Osteoblast (primary cell): ENCODE measurements at places on chromosomes 13 and 19. TPM values are rescaled to one million over a fixed set of nuclear protein-coding genes. Genes with fewer than 3 reads are reported as not detected.

DNA sequence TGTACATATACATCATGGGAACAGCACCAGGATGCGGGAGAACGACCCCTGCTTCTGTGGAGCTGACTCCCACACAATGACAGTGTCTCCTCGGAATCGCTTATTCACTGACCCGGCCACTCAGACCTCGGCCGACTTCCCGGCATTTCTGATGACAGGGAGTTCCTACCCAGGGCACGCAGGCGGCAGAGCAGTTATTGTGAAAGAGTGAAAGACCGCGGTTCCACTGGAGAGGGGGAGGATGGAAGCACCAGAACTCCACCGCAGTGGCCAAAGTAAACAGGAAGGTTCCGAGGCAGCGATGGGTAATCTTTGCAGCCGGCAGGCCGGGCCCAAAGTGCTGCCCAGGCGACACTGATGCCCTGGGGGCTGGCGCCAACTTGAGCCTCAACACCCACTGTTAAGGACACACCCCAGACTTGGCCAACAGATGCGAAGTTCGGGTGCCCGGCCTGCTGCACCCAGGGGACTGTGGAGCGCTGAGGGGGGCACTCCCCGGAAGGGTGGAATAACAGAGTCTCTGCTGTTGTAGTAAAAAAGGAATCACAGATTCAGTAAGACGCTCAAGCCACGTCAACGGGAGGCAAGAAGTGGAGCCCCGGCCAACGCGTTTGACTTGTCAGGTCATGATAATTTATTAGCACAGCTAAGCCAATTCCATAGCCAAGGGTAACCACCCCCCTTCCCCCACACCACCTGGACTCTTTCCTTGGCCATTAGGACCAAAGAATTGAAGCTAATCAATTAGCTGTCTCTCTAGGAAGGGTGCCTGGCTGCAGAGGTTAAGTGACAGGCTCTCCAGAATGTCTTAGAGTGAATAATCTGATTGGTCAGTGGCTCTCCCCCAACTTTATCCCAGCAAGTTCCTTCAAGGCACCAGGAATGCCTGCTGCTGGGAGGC is 5.8 kb downstream of the MLLT1 start:
- peak; percentile 99 for DNase-seq

DNA sequence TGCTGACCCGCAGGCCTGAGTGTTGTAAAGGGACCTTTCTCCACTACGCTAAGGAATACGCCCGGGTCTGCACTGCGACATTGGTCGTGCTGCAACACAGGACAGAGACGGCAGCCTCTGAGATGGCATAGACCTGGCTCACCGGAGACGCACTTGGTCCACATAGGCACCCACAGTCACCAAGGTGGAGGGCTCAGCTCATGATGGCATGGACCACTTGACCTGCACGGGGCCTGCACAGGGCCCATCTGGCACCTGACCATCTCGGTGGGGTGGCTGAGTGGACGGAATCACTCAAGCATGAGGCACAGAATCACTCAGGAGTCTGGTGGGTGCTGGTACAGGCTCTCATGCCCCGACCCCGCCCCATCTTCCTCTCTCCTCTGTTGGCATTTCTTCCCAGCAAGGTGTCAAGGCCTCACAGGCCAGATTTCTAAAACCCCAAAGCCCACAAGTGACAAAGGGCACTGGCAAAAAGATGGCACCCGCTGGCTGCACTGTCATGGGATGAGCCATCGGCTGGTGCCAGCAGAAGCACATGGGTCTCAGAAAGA is 45.9 kb downstream of the TSHZ3 start:
- no peak for DNase-seq

ATXN8OS gene
- total RNA-seq: not detected in 2 replicates

- DNase-seq: no peak
Observed at GRCh38 chr19:46629546-46630025, 4.7 kb upstream of the PTGIR start.

GRCh38 chr13:37417060-37417441 is 181.5 kb downstream of the POSTN start:
- peak; percentile 65 for DNase-seq

ZNF560 gene
- total RNA-seq: 0.29 and 0.36 TPM in 2 replicates

VSTM1 gene
- not detected in 2 replicates for total RNA-seq

- no peak for DNase-seq
Observed at GRCh38 chr13:51599444-51600176, 15.3 kb downstream of the WDFY2 start.

DNA sequence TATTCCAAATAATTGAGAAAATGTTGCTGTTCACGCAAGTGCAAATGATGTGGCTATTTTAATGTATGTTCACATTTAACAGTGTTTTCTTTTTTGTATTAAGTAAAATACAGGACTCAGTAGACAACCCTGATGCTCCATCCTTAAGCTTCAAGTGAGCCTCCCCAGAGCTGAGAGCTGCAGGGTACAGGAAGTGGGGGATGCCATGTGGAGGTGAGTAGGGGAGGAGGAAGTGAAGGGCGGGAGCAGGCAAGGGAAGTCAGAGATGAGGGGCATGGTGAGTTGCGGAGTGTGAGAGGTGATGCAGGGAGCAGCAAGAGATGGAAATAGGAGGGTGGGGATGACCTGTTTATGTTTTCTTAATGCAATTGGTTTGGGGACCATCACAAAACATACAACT is 711.0 kb downstream of the UQCRFS1 start:
- DNase-seq: no peak

REEP6 gene
- total RNA-seq: 1.2 and 1.8 TPM in 2 replicates

DNA sequence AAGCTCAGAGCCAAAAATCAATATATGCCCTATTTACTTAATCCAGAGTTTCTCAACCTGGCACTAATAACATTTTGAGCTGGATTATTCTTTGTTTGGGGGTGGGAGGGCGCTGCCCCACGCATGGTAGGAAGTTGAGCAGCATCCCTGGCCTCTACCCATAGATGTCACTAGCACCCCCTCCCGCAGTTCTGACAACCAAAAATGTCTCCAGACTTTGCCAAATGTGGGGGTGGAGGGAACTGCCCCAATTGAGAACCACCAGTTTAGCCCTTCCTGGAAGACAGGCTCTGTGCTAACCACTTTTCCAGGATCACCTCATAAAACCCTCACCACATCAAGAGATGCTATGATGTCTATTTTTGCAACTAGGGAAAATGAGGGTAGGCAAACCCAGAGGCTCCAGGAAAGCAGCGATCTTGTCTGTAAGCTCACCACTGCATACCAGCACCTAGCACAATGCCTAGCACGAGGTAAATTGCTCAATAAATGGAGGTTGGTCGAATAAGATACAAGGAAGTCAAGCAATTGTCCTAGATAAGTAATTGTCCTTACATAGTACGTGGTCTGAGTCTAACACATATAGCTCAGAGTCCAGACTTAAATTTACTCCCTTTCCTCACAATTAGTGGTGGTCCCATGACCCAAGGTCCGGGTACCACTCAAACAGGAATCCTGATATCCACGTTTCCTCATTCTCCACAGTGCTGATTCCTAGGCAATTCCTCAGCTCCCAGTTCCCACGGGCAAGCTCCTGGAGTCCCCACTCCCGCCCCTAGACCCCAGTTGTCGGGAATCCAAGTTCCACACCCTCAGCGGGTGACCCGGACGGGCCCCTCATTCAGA is 892 bp downstream of the TRIR start:
- peak; percentile 98 for DNase-seq

PDX1 gene
- total RNA-seq: not detected in 2 replicates

DNA sequence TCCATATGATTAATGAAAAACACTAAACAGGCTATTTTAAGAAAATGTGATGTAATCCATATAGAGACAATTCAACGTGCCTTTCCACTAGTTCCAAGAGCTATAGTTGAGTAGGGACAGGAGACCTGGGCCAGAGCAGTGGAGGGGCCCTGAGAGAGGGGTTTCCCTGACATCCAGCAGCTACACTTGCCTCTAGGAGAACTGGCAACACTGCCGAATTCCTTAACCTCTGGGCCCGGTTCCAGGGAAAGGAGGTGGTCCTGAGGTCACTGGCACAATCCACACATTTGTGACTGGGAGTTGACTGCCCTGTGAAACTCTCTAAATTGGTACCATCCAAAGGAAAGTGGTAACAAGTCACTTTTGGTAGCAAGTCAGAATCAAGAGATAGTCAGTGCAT is 264.4 kb downstream of the DCLK1 start:
- DNase-seq: no peak

GRCh38 chr19:5048091-5048726 is 79.3 kb downstream of the KDM4B start:
- peak; percentile 100 for DNase-seq

DNA sequence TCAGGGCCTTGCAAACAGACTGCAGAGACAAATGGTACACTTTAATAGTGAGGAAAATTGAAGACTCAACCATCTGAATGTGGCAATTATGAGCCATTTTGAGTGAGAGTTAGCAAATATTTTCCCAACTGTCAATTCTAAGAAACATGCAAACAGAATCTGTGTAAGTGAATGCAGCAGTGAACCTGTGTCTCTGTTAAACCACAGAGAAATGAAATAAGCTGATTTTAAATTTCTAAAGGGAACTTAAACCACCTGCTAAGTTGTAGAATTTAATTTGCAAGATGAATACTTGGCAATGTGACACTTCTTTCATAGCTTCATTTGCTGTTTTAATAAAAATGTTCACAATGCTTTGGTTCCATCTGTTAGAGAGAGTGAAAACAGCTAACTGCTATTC is 42.0 kb upstream of the TDRD3 start:
- no peak for DNase-seq

REXO1 gene
- 8.5 and 9.4 TPM in 2 replicates for total RNA-seq

DNA sequence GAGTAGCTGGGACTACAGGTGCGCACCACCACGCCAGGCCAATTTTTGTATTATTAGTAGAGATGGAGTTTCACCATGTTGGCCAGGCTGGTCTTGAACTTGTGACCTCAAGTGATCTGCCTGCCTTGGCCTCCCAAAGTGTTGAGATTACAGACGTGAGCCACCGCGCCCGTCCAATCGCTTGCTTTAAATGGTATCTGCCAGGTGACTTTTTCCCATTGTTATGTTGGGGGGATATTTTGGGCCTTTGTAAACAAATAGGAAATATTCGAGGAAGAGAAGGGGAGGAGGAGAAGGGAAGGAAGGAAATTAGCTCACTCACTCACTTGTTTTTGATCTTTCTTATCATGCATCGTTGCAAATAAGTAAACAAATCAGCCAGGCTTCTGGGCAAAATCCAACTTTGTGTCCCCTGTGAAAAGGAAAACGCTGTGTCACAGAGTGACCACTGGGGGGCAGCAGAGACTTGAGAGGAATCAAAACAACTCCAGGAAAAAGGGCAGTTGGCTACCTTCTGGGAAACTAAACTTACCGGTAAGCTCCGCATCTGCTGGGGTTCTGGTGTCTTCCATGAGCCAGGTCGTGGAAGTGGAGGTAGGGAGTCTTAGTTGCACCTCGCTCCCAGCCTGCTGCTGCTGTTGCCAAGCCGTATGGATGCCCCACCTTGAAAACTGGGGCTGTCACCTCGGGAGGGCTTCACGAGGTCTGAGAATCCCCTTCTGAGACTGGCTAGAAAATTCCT is 9.3 kb upstream of the RANBP3 start:
- DNase-seq: peak; percentile 96

DNA sequence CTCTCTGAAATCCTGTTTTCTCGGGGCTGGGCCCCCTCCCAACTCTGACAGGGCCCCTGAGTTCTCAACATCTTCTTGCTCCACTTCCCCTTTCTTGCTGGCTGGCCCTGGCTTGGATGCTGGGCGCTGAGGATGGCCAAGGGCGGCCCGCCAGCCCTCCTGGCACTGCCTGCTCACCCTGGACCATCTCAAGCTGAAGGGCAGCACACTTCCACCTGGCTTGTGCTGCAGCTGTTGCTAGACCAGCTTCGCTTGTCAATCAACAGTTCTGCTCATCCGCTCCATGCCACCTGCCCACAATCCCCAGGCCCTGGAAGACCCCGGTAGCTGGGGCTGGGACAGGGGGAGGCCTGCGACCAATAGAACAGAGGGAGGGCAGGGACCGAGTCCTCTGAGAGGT is 6.9 kb upstream of the GMIP start:
- DNase-seq: no peak

DNA sequence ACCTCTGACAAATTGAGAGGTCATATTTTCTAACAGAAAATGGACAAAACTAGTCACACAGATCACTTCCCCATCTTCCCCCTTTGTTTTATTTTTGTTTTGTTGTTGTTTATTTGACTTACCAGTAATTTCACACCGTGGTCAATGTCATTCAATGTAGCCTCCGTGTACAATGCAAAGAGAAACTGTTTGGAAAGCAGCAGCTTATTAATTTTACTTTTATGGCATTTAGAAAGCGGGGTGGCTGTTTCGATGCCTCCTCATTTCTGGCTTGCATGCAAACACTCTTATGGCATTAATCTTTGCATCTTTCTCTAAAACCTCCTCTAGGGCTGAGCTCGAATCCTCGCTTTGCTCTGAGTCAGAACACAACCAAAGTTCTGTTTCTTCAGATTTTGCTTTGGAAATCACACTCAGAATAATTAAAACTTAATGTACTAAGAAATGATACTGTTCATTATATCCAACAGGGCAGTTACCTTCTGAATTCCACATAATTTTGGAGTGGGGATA is 77.0 kb downstream of the ZNF536 start:
- no peak for DNase-seq

- DNase-seq: no peak
Observed at GRCh38 chr13:19817510-19818158, 34.9 kb upstream of the PSPC1 start.

FRY gene
- 8.3 and 12.3 TPM in 2 replicates for total RNA-seq

SLC7A9 gene
- under 0.01 and 0.59 TPM in 2 replicates for total RNA-seq

GRCh38 chr13:73952648-73953047 is 181.6 kb downstream of the KLF12 start:
- DNase-seq: no peak

DNA sequence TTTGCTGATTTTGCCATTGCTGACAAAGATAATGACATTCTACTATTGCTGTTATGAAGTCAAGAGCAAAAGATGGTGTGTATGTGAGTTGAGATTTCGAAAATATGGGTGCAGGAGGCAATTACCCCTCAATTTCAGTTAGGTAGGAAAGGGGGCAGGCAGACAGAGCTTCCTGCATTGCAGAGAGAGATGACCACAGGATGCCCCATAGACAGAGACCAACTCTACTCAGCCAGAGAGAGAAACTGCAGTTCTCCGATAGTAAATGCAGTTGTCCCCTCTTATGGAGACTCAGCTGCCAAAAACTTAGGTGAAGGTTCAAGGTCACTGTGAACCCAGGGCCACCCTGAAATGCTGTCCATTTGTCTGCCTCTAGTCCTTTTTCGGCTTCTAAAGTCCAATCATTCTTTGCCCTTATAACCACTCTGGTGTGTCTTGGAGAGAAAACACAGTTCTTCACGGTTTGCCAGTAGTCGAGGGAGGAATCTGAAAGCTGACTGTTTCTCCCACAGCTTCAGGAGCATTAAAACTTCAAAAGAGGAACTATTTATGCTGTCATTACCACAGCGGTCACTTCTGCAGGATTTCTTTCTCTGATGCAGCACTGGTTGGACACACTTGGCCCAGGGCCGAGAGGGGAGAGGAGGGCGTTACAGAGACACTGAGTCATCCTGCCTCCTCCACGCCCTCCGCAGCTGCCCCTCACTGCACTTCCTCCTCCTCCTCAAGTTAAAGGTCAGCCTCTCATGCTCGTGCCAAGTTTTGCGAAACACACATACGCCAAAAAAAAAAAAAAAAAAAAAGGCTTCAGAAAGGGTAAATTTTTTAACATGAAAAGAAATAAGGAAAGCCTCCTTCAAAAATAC is 264.3 kb downstream of the FOXO1 start:
- DNase-seq: peak; percentile 85
